ENCODE measurements at places on chromosomes 1 and 21.

- no peak for DNase-seq
These were observed 18.8 kb downstream of the RGS13 start for GRCh38 chr1:192654591-192655251.

- no peak for DNase-seq
These were observed 11.8 kb downstream of the PSEN2 start for GRCh38 chr1:226882187-226882586.

- no peak for DNase-seq
These were observed 13.0 kb upstream of the C1orf174 start for GRCh38 chr1:3912809-3913685.

GRCh38 chr1:65055747-65056146, 89.4 kb upstream of the JAK1 start:
- DNase-seq = no peak

DNA sequence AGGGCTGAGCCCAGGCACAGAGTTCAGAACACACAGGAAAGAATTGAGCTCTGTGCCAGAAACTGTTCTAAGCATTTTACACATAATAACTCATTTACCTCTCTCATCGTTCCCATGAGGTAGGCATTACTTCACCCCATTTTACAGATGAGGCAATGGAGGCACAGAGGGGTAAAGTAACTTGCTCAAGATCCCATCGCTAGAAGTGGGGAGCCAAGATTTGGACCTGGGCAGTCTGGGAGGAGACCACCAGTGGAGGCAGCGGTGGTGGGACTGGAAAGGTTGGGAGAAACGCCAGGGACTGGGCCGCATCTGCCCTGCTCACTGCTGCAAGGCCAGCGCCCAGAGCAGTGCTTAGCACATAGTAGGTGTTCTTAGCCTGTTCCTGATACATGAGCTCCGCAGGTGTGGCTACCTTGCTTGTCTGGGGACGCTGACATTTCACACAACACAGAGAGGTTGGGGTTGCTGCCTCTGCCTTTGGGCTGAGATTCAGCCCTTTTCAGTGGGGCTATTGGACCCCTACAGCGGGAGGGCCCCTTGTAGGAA, 27.8 kb upstream of the EPS8L3 start:
- DNase-seq = no peak

GRCh38 chr1:25779894-25780293, 20.1 kb upstream of the SELENON start:
- DNase-seq = no peak

GRCh38 chr21:38809198-38809878, 3.6 kb downstream of the ETS2 start:
- no peak for DNase-seq

GRCh38 chr1:18793164-18793563, 66.3 kb downstream of the TAS1R2 start:
- DNase-seq = no peak

DNA sequence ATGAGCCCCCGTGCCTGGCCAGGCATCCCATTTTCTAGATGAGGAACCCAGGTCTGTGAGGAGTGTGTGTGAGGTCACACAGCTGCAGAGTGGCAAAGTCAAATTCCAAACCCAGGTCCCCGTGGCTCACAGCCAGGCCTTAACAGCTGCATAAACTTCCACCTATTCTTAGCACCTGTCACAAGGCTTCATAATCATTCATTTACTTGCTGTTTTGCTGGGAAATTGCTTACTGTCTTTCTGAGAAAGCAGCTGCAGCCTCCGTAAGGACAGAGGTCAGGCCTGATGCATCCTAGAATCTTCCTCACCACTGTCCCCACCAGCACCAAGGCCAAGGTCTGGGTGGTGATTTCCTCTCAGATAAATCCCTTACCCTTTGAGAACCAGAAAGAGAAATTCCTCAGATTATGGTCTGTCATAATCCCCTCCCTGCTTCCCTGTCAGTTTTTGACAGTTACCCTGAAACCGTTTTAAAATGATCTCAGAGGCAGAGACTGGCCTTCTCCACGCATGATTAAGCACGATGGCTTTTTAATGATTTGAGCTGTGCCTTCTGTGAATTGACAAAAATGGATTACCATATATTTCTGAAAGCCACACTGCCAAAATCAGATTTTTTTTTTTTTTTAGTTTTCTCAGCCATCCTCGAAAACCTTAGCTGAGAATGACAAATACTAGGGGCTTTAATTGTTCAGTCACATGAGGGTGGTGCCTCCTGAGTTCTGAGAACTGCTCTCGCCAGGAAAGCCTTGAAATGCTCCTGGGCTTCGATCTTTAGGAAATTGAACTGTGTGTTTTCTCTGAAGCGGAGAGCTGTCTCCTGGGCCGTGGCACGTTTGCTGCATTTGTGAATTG, 70.0 kb upstream of the SELENON start:
- no peak for DNase-seq

GRCh38 chr1:31573261-31573660, 3.1 kb upstream of the TINAGL1 start:
- no peak for DNase-seq

DNA sequence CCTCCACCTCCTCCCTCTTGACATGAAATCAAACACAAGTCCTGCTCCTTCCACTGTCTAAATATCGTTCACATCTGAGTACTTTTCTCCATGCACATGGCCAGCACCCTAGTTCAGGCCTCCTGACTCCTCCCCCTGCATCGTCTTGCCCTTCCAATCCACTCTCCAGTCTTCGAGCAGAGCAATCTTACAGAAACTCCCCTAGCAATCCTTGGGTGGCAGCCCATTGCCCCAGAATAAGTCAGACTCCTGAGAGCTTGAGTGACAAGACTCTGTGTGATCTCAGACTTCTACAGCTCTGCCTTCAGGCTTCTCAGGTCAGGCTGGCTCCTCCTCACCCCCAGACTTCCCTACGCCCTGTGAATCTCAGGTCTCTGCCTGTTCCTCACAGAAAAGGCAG, 5.5 kb downstream of the SH2D2A start:
- DNase-seq = no peak

GRCh38 chr1:235030919-235031596, 97.6 kb downstream of the TOMM20 start:
- no peak for DNase-seq

DNA sequence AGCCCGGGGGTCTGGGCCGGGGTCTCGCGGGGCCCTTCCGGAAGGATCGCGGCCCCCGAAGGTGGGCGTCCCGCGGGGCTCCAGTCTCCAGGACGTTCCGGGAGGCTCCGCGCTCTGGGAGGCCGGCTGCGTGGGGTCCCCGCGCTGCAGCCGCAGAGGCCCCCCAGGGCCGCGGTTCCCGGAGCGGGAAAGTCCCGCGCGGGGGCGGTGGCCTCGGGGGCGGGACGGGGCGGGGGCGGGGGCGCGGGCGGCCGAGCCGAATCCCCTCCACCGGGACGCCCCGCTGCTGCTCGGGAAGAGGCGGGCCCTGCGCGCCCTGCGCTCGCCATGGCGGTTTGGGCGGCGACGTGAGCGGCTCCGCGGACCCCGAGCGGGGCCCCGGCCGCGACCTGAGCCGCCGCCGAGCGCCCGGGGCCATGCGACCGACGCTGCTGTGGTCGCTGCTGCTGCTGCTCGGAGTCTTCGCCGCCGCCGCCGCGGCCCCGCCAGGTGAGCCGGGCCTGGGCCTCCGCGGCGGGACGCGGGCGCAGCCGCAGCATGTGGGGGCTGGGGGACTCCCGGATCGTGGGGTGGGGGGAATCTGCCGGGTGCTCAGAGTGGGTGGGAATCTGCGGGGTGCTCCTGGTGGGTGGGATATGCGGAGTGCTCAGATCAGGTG, at the start of gene IFNGR2:
Gene IFNGR2, plus strand, starts transcription at position 286 of the 658 bp plus-strand sequence. Its CDS starts 131 bp downstream, at position 417.
- DNase-seq = peak; percentile 4

GRCh38 chr1:203129501-203130231, 2.1 kb downstream of the ADORA1 start:
- no peak for DNase-seq

DNA sequence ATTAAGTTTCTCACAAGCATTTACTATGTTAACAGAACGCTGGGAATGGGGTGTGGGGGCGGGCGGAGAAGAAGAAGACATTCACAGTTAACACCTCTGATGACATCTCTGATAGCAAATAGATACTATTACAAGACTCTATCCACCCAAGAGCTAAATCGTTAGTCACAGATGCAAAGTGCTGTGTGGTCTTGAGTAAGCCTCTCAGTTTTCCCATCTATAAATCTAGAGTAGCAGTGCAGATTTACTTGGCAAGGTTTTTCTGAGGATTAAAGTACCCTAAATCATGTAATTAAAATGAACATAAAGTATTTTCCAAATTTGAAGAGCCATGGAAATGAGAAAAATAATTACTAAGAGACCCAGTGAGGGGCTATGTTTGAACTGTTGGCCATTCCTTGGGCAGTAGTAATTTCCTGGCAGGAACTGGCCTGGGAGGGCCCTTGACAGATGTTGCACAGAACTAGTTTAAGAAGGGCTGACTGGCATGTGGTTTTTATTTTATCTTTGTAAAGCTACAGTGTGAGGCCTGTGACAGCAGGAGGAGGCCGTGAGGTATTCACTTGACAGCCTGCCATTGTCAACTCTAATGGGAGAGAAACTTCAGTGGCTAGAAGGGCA, 58.7 kb upstream of the APOBEC4 start:
- DNase-seq = no peak

DNA sequence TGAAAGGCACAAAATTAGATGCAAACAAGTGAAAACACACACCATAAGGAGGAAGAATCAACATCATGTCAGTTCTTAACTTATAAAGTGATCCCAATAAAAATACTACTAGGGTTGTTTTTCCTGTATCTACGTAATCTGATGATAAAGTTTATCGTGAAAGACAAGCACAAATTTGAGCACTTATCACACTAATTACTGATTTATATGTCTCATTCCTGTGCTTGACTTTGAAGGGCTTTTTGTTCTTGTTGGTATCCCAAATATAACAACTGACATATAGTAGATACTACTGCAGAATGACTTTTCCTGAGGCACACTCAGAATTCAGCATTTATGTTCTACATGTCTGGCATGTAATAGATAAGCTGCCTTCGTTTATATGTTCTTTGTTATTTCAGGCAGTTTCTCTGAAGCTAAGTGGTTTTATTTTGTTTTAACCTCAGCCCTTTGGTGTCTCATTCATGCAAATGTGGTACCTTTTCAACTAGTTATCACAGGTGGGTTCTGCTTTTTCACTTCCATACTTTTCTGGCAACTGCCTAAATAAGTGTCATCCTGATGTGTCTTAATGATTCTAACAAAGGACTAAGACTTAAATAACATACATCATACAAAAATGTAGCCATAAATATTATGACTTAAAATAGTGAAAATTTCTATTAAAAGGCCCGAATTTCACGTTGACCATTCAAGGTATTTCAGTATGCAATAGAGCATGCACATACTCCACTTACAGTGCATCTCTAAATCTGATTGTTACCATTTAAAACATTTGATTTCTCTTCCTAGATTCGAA, 73.2 kb downstream of the LRRC8C start:
- DNase-seq = no peak

DNA sequence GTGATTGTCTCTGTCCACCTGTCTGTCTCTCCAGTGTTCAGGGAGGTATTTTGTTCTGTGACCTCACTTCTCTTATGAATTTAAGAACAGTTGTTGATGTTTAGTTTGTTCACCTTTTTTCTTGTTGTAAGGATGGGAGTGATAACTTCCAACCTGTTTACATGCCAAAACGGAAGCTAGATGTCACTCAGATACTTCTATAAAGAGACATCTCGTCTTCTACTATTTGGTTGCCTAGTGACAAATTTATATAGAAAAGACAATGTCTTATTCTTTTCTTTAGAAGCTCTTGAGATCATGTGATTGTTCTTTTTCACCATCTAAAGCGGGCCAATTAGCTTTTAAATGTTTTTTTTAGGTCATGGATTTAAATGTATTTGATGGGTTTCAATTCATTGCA, 33.8 kb downstream of the PRSS38 start:
- no peak for DNase-seq

All from stimulated activated CD8-positive, alpha-beta memory T cell treated with anti-CD3 and anti-CD28 coated beads, Interleukin-4, amount 100 ng/mL, for 1 hour (primary cell).